ENCODE measurements at places on chromosomes 16 and 17.

- DNase-seq: no peak
Observed at GRCh38 chr16:81560979-81561657, 116.5 kb downstream of the CMIP start.

DNA sequence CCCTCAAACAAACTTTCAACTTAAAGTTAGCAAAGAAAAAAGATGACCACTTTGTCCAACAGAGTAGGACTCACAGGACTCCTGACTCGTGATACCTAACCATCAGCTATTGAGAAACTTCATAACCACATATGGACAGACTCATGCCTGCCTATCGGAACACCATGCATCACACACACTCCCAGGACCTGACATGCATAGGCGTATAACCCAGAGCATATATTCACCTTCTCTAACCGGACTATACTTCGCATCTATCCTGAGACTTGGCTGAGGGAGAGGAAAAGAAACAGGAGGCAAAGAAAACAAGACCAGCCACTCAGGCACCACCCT lies 2.2 kb downstream of the PIP4K2B start:
- DNase-seq: no peak

GRCh38 chr17:72399608-72400487 lies 279.0 kb downstream of the SOX9 start:
- no peak for DNase-seq

- DNase-seq: peak; percentile 99
Observed at GRCh38 chr16:72664509-72665408, 383.2 kb downstream of the ZFHX3 start.

DNA sequence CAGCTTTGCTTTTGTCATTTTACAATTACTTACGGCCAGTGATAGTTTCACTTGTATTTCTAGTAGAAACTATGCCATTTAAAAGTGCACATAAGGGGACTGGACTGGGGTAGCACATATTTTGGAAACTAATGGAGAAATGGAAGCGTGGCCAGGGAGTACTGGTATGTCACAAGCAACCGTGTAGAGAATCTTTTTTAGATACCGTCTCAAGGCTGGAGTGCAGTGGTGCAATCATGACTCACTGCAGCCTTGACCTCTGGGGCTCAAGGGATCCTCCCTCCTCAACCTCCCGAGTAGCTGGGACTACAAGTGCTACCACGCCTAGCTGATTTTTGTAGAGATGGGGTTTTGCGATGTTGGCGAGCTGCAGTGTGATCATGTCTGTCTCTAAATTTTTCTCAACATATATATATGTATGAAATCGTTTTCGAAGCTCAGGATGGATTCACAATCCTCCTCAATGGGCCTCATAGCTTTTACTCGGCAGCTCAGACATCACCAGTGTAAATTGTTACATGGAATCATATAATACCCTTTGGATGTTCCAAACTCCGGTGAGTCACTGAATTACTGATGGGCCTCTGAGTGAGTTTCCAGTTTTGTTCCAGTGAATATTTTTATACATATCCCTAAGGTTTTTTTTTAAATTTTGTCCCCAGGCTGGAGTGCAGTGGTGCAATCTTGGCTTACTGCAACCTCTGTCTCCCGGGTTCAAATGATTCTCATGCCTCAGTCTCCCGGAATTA lies 51.7 kb downstream of the ZNF778 start:
- peak; percentile 18 for DNase-seq

DNA sequence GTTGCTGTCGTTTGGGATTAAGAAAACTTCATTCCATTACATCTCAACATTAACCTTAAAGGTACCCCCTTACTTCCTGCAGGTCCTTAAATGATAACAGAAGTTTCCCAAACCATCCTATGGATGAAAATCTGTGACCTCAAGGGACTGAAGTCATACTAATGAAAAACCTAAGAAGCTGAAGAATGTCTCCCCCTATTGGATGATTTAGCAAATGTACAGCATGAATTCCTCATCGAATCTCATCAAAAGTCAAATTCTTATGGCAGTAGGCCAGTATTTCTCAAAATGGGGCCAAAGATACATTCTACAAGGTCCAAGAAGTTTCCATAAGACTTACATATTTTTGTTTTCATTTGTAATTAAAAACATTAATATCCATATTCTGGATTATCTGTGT lies 13.5 kb downstream of the SCO1 start:
- DNase-seq: peak; percentile 48

DNA sequence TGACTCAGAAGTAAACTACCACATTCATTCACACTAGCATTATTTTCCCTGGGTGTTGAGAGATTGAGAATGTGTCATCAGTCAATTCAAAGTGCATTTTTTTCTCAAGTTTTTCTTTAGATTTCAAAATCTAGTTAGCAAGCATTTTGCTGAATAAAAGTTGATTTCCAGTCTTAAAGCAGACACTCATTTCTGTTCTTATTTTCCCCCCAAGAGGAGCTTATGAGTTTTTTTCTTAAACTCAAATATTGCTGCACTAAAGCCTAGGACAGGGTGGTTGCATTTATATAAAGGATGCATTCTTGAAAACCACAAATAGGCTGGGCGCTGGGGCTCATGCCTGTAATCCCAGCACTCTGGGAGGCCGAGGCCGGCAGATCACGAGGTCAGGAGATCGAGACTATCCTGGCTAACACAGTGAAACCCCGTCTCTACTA lies 15.3 kb downstream of the CDH3 start:
- peak; percentile 79 for DNase-seq
